ENCODE measurements at places on chromosomes 6 and 20.

- peak; percentile 26 for DNase-seq
These were observed at the start of gene UNC5CL for GRCh38 chr6:41039060-41039998. Gene UNC5CL, minus strand, starts transcription at chr6:41039221. Its CDS starts 4,147 bp downstream, at chr6:41035074.

DNA sequence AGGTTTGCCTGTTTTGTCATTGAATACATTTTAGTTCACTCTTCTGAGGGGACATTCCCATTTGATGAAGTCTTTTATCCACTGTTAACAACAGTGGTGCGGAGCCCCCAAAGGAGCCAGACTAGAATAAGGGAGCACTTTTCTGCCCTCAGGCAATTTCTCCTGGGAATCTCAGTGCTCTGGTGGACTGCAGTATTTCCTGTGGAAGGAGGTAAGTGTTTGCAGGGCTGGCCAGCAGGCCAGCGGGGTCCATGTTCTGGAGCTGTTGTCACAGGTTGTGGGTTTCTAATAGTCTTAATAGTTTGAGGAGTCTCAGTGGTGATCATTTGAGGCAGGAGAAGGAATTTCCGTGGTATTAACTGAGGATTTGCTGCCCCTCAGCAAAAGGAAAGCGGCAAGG lies 83.5 kb downstream of the ASXL1 start:
- no peak for DNase-seq

DNA sequence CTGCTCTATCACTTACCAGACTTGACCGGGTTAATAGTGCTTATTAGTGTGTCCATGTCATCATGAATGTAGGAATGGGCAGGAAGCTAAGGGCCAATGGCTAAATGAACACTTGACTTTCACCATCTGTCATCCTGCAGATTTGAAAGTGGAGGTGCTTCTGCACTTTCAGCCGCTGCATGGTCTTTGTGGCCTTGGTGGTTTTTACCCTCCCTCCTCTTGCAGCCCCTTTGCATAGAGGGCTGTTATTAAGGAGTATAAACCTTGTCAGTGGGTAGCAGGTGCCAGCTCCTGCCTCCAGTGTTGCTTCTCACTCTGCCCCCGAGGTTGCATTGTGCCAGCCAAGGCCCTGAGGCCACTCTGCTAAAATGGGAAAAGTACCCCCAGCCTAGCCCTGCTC lies 122.2 kb upstream of the TNFAIP3 start:
- no peak for DNase-seq

GRCh38 chr6:122472022-122472340 lies 374 bp upstream of the SERINC1 start:
- no peak for DNase-seq

DNA sequence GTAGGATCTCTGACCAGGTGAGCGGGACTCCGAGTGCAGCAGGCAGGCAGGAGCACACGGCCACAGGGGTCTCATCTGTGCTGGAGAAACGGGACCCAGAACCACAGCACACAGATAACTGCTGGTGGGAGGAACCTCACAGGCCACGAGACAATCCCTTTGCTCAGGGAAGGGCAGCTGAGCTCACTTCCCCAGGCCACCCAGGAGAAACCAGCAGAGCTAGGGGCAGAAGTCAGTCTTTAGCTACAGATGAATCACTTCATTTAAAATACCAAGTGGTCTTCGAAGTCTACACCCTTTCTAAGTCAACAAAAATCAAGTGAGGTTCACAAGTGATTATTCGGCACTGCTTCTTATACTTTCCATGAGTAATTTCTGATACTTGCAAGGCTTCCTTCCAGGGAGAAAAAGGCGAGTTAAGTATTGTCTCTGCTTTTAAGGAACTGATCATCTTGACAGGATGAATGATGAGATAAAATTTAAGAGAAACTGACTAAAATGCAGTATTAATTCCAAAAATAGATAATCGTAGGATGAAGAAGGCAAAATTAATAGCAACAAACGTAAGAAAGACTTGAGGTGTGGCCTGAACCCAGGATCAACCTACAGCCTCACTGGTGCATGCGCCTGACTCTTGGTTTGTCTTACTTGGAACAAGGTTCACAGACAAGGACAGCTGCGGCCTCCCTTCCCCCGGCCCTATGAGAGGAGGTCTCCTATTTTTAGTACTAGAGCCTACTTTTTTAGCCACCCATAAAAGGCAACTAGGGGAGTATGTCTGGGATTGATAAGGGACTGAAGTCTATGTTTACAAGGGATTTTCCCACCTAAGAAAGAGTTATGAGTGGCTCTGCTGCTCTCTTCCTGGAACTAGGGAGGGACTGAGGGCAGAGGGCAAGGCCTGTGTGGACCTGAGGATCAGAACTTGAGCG lies 233.6 kb downstream of the TTLL2 start:
- DNase-seq: no peak

GRCh38 chr20:18066421-18067333 lies 9.0 kb upstream of the OVOL2 start:
- no peak for DNase-seq

DNA sequence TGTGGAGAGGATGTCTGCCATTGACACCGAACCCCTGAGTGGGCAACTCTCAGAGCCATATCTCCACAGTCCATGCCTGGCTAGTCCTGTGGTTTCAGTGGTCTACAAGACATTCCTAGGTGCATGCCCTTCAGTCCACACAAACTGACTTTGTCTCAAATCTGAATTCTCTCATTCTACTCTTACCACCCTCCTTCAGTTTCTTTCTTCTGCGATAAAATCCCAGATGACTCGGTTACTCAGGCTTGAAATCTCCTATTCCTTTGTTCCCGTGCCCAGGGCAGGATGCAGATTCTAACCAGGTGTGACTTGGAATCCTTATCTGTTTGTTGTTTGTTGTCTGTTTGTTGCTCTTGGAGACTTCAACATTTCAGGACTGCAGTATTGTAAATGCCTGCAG lies 9.3 kb downstream of the CDS2 start:
- DNase-seq: no peak

DNA sequence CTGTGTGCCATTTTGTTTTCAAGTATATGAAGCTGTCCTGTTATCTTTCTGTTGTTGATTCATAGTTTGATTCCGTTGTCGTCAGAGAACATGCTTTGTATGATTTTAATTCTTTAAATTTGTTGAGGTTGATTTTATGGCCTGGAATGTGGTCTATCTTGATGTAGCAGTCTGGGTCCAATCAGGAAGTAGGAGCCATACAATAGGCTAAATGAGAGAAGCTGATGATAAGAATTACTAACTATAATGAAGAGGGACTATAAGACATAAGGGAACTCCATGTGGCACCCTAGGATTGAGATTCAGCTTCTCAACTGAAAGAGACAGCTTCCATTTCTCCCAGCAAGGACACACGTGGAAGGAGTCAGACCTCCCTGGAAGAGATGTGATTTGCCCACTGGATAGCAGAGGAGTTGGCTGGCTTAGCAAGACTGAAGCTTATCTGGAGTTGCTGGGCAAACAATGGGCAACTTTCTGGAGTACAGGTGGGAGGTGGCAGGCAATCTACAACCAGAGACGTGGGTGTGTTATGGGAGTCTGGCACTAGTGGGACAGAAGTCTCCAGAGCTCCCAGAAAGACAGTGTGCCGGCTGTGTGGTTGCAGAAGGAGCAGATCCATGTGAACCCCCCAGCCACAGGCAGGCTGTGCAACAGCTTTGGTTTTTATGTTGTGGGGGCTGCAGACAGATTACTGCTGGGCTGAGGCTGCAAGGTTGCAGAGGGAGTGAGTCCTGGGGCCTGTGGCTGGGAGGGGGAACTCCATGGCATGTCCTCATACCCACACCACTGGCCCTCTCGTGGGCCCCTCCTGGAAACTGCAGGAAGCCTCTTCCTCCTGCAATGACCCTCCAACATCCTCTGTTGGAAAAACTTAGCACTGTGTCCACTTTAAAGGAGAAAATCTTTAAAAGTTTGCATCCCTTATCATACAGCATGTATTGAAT lies 7.1 kb downstream of the ZNF831 start:
- DNase-seq: no peak

DNA sequence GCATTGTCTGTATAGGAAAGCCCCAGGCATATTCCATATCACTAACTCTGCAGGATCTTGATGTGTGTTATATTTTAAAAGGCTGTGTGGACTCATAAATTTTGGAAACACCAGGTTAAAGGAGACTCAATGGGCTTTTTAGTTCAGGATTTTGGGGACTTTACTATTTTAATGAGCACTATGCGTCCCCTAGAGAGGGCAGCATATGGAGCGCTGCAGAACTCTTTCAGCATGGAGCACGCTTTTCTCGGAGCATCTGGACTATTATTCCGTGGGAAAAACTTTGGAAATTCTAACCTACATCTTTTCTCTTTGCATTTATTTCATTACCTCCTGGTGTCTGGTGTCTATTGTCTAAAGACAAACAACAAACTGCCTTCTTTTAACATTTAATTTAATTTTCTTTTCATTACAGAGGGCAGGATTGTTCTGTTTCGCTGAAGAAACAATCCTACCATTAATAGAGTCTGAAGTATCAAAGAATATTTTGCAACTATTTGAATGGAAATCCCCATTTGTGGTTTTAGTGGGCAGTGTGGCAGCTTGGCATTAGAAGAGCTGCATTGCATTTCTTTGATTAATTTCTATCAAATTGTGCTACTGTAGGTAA lies 399.9 kb upstream of the HSF2 start:
- no peak for DNase-seq

GRCh38 chr6:11429577-11429976 lies 108.0 kb upstream of the TMEM170B start:
- no peak for DNase-seq

- DNase-seq: no peak
These were observed 45.0 kb upstream of the OPRM1 start for GRCh38 chr6:153994004-153994403.

DNA sequence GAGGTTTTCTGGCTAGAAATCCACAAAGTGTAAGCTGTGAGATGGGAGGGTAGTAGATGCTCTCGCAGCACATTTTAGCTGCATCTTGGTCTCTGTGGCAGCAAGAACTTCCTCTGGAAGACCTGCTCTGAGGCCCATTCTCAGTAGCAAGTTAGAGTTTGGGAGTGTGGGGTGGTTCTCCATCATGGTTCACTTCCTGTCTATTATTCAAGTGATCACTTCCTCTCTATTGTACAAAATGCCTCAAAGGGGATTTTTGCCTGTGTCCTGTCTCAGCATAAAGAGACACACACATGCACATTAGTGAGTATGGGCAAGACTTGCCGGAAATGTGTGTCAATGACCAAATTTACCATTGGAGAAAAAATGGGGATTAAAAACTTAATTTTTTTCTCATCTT lies 42.5 kb downstream of the LYRM2 start:
- no peak for DNase-seq

- DNase-seq: no peak
These were observed 4.4 kb upstream of the PXDC1 start for GRCh38 chr6:3755637-3756545.

GRCh38 chr6:106974336-106974998 lies at the start of gene CD24:
Gene CD24, minus strand, starts transcription at chr6:106974729. Its CDS starts 83 bp downstream, at chr6:106974646.
- DNase-seq: no peak

DNA sequence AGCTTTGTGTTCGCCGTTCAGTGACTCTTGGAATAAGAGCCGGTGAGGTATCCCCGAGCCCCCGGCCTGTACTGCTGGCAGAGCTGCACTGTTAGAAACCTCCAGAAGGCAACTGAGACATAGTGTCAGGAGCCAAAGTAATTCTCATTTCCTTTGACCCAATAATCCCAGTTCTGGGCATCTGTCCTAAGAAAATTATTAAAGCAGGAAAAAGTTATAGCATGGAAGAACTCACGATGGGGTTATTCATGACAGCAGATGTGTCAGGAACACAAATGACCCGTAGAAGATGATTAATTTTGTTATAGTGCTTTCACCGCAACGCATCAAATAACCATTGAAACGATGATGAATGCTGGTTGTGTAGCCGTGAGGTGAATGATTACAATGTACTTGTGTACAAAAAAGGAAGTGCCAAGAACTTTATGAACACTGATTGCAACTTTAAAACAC lies 20.3 kb downstream of the CYP21A2 start:
- DNase-seq: no peak

Measured in stimulated activated CD4-positive, alpha-beta T cell treated with anti-CD3 and anti-CD28 coated beads, TNF-alpha, amount 100 ng/mL, for 24 hours (primary cell).